ENCODE measurements at places on chromosomes 6 and 20.

GRCh38 chr6:47579040-47579439 is 101.5 kb downstream of the CD2AP start:
- DNase-seq: no peak

GRCh38 chr20:57707849-57708693 is 1.7 kb downstream of the PMEPA1 start:
- no peak for DNase-seq

DNA sequence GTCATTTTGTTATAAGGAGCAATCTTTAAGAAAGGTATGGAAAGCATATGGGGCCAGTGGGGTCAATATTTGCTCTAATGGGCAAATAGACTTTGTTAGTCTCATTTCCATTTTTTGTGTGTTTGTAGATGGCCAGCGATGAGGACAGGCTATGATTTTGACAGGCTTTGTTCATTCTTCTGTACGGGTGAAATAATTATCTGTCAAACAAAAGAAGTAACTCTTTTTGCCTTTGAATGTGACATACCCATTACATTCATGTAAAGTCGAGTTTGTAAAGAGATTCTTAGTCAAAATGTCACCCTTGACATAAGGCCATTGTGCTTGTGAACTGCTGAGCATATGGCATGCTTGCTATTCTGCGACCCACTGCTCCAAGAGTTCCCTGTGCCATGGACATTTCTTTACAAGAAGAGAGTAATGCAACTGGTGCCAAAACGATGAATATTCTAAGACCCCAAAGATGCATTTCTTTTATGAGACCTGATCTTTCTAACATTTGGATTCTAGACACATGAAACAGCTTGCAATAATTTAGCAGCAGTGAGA is 38.2 kb upstream of the JAG1 start:
- DNase-seq: no peak

- DNase-seq: no peak
Measured at GRCh38 chr6:88922775-88923548, 40.5 kb downstream of the RNGTT start.

- DNase-seq: no peak
Measured at GRCh38 chr6:137914530-137915193, 47.6 kb downstream of the TNFAIP3 start.

DNA sequence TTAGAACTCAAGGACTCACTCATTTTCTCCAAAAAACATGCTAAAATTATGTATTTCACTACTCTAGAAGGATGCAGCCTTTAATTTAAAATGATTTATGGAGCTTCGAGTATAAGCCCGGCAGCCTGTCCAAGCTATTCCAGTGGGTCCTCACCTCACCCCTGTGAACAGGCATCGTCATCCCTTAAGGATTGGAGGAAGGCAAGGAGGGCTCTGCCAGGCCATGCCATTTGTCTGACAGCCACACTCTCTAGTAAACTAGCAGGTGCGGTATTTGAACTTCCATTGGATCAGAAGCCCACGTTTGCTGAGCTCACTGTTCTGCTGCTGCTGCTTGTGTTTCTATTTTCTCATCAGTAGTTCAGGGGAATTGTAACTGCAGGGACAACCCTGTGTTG is 39.8 kb upstream of the NAA20 start:
- no peak for DNase-seq

DNA sequence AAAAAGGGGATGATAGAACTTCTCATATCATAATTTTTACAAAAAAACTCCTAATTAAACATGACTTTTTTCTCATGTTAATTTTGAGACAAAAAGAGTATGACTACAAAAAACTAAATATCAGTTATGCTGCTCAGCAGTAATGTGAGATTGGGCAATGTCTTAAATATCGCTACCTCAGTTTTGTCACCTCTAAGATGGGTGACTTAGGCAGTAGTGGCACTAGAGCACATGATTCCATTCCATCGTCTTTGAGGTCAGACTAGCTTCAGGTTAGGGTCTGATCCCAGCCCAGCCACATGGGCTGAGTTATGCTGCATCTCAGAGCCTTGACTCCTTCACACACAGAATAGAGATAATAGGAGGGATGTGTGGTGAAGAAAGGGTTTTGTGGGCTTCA is 11.0 kb downstream of the DCBLD1 start:
- DNase-seq: no peak

- peak; percentile 73 for DNase-seq
Measured at GRCh38 chr6:150599199-150600009, at the start of gene PLEKHG1. Gene PLEKHG1 (plus strand): TSS chr6:150599885. CDS start chr6:150733682, 133,797 bp downstream.

GRCh38 chr6:32991972-32992371 is 17.4 kb downstream of the HLA-DOA start:
- no peak for DNase-seq

GRCh38 chr6:130453230-130453629 is 87.4 kb downstream of the TMEM200A start:
- DNase-seq: no peak

GRCh38 chr6:32761072-32761471 is 2.3 kb downstream of the HLA-DQB2 start:
- no peak for DNase-seq

DNA sequence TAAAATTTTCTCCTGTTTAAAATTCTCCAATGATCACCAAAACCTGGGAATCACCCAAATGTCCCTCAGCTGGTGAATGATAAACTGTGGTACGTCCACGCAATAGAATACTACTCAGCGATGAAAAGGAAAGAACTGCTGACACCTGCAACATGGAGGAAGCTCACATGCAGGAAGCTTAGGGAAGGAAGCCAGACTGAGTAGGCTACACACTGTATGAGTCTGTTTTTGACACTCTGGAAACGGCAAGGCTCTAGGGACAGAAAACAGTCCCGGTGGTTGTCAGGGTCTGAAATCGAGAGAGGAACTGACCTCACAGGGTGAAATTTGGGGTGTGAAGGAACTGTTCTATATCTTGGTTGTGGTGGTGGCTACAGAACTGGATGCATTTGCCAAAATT is 25.2 kb upstream of the TLDC2 start:
- no peak for DNase-seq

DNA sequence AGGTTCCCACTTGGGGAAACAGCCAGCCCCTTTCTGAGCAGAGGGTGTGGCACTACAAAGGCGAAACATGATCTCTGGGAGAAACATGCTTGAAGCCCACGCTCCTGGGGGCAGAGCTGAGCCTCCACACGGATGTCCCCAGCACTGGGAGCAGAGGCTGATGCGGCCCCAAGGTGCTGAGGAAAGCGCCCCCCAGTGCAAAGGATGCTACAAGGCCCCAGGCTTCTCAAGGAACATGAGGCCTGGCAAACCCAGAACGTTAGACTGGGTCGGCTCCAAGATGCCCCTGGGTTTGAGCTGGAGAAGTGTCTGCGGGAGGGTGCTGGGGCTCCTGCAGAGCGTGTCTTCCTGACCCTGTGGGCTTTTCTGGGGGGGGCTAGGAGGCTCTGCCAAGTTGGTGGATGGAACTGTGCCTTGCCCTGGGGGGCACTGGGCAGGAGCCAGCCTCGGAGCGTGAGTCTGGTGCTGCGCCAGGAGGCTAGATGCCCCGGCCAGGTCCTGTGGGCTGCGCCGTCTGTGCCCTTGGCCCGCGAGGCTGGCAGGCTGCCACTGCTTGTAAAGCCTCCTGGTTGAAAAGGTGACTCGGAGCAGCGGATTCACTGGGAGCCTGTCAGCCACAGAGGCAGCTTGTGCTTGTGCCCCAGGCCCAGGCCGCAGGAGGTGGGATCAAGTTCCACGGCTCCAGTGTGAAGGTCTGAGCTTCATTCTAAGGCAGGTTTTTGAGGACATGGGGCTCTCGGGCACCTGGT is 8.1 kb downstream of the SYNJ2 start:
- no peak for DNase-seq

DNA sequence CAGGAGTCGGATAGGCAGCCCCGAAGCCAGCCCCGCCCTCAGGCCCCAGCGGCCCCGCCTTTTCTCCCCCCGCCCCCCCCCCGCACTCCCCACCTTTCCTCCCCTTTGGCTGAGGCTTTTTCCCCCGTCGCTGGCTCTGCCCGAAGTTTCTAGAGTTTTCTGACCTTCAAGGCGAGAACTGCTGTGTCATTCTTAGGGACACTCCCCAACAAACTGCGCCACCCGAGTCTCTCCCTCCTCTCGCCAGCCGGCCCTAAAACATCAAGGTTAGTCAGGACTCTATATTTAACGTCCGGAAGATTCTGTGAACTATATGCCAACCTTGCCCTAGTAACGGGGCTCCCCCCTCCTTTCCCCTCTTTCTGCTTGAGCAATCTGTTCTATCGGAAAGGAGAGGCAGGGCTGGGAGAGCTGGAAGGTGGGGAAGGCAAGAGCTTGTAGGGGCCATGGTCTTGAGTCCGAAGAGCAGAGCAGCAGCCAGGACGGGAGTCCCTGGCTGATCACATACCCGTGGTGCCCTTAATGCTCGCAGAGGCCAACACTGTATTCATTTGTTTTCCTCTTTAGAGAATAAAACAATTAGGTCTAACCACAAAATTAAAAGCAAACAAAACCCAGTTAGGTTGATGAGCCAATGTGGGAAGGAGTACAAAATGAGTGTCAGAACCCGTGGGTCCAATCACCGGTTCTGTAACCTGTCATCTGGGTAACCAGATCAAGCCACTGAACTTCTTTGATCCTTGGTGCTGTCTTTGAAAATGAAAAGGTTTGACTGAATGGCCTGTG is 5.3 kb upstream of the HSPA1B start:
- peak; percentile 70 for DNase-seq

- DNase-seq: no peak
Measured at GRCh38 chr6:45323656-45324224, 4.4 kb upstream of the RUNX2 start.

- no peak for DNase-seq
Measured at GRCh38 chr6:160055813-160056212, 65.8 kb upstream of the SLC22A1 start.

DNA sequence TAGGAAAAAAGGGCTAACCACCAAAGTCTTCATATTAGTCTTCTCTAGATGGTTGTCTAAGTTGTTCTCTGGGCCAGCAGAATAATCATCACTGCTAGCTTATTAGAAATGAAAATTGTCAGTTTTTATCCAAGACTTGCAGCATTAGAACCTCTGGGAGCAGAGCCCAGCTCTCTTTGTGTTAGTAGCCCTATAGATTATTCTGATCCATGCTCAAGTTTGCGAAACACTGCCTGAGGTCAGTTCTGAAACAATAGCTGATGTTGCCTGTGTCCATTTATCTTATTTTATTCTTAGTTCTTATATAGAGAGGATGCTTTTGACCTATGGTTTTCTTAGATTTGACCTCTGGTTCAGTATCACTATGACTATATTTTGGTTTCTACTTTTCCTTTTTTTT is 66.9 kb downstream of the BCKDHB start:
- DNase-seq: no peak

GRCh38 chr6:2038092-2038491 is 207.3 kb downstream of the GMDS start:
- DNase-seq: peak; percentile 5

DNA sequence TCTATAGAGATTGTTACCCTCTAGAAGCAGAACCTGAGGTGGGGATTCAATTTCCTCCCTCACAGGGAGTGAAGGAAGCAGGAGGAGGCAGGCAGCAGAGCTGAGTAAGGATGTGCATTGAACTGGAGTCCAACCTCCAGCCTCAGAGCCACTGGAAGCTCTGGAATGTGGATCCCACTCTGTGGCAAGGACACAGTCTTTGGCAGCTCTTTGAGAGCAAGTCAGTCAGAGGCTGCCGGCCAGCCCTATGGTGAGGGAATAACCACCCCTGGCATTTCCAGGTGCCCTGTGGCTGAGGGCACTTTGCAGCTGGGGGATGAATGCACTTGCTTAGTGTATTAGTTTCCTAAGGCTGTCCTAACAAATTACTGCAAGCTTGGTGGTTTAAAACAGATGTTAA is 37.2 kb downstream of the EBF4 start:
- DNase-seq: no peak

DNA sequence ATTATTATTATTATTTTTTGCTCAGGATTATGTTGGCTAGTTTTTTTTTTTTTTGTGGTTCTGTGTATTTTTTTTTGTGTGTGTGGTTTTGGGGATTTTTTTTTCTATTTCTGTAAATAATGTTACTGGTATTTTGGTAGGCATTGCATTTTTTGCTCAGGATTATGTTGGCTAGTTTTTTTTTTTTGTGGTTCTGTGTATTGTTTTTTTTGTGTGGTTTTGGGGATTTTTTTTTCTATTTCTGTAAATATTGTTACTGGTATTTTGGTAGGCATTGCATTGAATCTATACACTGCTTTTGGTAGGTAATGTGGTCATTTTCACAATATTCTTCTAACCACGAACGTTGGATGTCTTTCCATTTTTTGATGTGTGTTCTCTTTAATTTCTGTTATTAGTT is 17.4 kb downstream of the PHF3 start:
- no peak for DNase-seq

DNA sequence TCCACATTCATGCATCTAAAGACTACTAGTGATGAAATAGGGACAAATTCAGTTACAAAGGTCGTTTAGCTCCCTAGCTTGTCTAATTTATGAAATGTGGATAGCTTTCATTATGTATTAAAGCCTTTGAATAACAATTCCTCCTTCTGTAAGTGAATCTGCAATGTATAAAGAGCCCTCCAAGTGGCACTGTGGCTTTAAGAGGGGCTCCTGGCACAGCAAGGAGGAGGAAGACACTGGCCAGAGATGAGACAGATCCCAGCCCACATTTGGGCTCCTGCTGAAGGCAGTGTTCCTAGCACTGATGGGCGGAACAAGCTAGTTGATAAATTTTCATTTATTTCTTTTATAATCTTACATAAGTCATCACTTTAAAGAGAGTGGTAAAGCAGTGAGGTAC is 17.6 kb upstream of the FUCA2 start:
- no peak for DNase-seq

- DNase-seq: no peak
Measured at GRCh38 chr6:48087448-48087847, 23.5 kb downstream of the PTCHD4 start.

DNA sequence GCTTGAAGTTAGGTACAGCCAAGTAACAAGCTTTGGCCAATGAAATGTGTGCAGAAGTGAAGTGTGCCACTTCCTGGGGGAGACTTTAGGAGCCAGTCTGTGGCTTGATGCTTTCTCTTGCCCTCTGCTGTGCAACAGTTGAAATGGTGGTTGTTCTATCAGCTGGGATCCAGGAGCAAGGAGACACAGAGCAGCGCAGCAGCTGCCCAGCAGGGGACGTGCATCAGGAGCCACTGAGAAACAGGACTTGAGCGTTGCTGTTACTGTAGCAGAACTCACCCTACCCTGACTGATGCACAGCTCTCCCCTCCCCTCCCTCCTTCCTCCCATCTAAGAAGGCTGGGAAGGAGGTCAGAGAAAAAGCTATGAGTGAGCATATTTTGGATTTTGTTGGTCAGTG is 18.9 kb upstream of the CCN5 start:
- DNase-seq: no peak

GRCh38 chr6:167898673-167899311 is 72.1 kb downstream of the AFDN start:
- no peak for DNase-seq

- DNase-seq: no peak
Measured at GRCh38 chr20:50277460-50278376, 87.1 kb downstream of the CEBPB start.

DNA sequence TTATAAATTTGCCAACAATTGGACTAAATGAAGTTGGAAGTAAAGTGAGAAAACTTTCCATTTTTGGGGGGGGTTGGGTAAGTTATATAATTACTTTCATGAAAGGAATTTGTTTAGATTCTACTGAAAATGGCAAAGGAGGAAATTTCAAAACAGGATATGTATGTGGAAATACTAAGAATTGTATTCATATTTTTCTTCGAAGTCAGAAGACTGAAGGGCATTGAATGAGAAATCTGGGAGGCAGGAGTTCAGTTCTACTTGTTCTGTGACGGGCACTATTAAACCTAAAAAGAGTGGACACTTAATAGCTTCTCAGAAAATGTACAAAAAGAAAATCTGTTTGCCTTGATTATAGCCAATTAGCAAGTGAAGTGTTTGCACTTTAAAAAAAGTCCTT is 114.7 kb downstream of the PRIM2 start:
- DNase-seq: no peak

- no peak for DNase-seq
Measured at GRCh38 chr6:15905488-15906419, 223.1 kb upstream of the MYLIP start.
